A549 treated with Hydrocortisone at 1 μM for 4 hours (cell line): ENCODE measurements at places on chromosomes 13 and 19. TPM values are rescaled to one million over a fixed set of nuclear protein-coding genes. Genes with fewer than 3 reads are reported as not detected.

Gene CD37
- total RNA-seq = not detected in 5 replicates

Gene KCNN1
- 0.41 to 1.2 TPM (median 0.66 TPM) in 5 replicates for total RNA-seq

Gene FARSA
- 66.6 to 76.5 TPM (median 69.3 TPM) in 5 replicates for total RNA-seq

Gene ZNF525
- total RNA-seq = 0.22 to 0.47 TPM (median 0.28 TPM) in 5 replicates

Gene ZNF345
- 0.05 to 0.25 TPM (median 0.15 TPM) in 5 replicates for total RNA-seq

Gene SERP2
- total RNA-seq = not detected in 5 replicates

Gene NKPD1
- 0.56 to 0.90 TPM (median 0.77 TPM) in 5 replicates for total RNA-seq

Gene IZUMO2
- total RNA-seq = not detected in 5 replicates

Gene TTC9B
- 0.16 to 0.79 TPM (median 0.45 TPM) in 5 replicates for total RNA-seq

Gene CIC
- total RNA-seq = 43.1 to 51.1 TPM (median 46.7 TPM) in 5 replicates

Gene FPR2
- total RNA-seq = not detected in 5 replicates

Gene LGI4
- 0.21 to 0.42 TPM (median 0.26 TPM) in 5 replicates for total RNA-seq

Gene SELENOV
- not detected in 5 replicates for total RNA-seq

Gene ZNF580
- total RNA-seq = 26.3 to 52.7 TPM (median 47.0 TPM) in 5 replicates

Gene PROZ
- not detected in 5 replicates for total RNA-seq

Gene OR4F17
- total RNA-seq = not detected in 5 replicates

Gene MAG
- total RNA-seq = not detected in 5 replicates

Gene CEACAM3
- not detected in 5 replicates for total RNA-seq

Gene MRPL54
- total RNA-seq = 60.1 to 76.7 TPM (median 65.6 TPM) in 5 replicates

Gene GPR183
- total RNA-seq = not detected in 5 replicates

Gene ZNF442
- total RNA-seq = not detected in 5 replicates

Gene CAMSAP3
- total RNA-seq = 4.1 to 6.2 TPM (median 5.4 TPM) in 5 replicates

Gene SBK3
- 1.5 to 2.4 TPM (median 1.7 TPM) in 5 replicates for total RNA-seq

Gene CDX2
- total RNA-seq = 0.35 to 1.2 TPM (median 0.80 TPM) in 5 replicates

Gene IGSF23
- total RNA-seq = 0.15 to 0.84 TPM (median 0.66 TPM) in 5 replicates

Gene TEKTIP1
- 0.20 to 0.23 TPM in 2 of 5 replicates, not detected in the others for total RNA-seq

Gene RXFP2
- not detected in 5 replicates for total RNA-seq

Gene PALM3
- total RNA-seq = 1.6 to 2.3 TPM (median 2.0 TPM) in 5 replicates

Gene VAV1
- total RNA-seq = 6.2 to 9.4 TPM (median 6.8 TPM) in 5 replicates

Gene CDC42EP5
- total RNA-seq = 0.38 TPM in 1 of 5 replicates, not detected in the others

Gene CYP4F3
- total RNA-seq = 2.7 to 4.9 TPM (median 3.2 TPM) in 5 replicates

Gene CCDC70
- total RNA-seq = not detected in 5 replicates

Gene IRF3
- 91.9 to 104 TPM (median 99.5 TPM) in 5 replicates for total RNA-seq

Gene ZNF829
- 0.29 to 0.50 TPM (median 0.40 TPM) in 5 replicates for total RNA-seq

Gene PSG1
- 0.10 to 0.44 TPM (median 0.20 TPM) in 5 replicates for total RNA-seq

Gene DACT3
- 0.24 to 0.31 TPM (median 0.29 TPM) in 5 replicates for total RNA-seq

Gene PGLYRP1
- not detected in 5 replicates for total RNA-seq

Gene LACC1
- total RNA-seq = 2.8 to 4.7 TPM (median 3.1 TPM) in 5 replicates

Gene SIGLEC9
- 0.17 TPM in 1 of 5 replicates, not detected in the others for total RNA-seq

Gene PCDH9
- 5.6 to 7.7 TPM (median 6.5 TPM) in 5 replicates for total RNA-seq

Gene PABPC3
- 0.12 to 0.17 TPM (median 0.15 TPM) in 5 replicates for total RNA-seq

Gene GPR12
- not detected in 5 replicates for total RNA-seq

Gene GJB2
- 0.44 to 1.0 TPM (median 0.75 TPM) in 5 replicates for total RNA-seq

Gene FAM174C
- total RNA-seq = 44.2 to 95.1 TPM (median 77.5 TPM) in 5 replicates

Gene TNFSF11
- total RNA-seq = not detected in 5 replicates

Gene MRPL34
- 61.1 to 87.7 TPM (median 75.2 TPM) in 5 replicates for total RNA-seq

Gene ZNF540
- 0.03 to 0.23 TPM in 2 of 5 replicates, not detected in the others for total RNA-seq

Gene METTL21C
- total RNA-seq = not detected in 5 replicates

Gene LYPD5
- total RNA-seq = 0.11 to 0.39 TPM (median 0.18 TPM) in 5 replicates

Gene PCSK4
- 0.64 to 1.0 TPM (median 0.85 TPM) in 5 replicates for total RNA-seq

Gene SULT2B1
- 12.0 to 17.5 TPM (median 14.0 TPM) in 5 replicates for total RNA-seq

Gene ANGPTL8
- total RNA-seq = not detected in 5 replicates

Gene LSR
- total RNA-seq = 6.8 to 12.1 TPM (median 10.2 TPM) in 5 replicates

Gene C19orf67
- not detected in 5 replicates for total RNA-seq

Gene NDUFA11
- 181 to 306 TPM (median 282 TPM) in 5 replicates for total RNA-seq

Gene SMIM44
- not detected in 5 replicates for total RNA-seq

Gene NTN5
- total RNA-seq = 0.12 to 0.20 TPM (median 0.16 TPM) in 5 replicates

Gene CILP2
- total RNA-seq = 0.13 to 0.38 TPM (median 0.21 TPM) in 5 replicates

Gene HIPK4
- total RNA-seq = 0.22 to 0.32 TPM (median 0.30 TPM) in 5 replicates
